ENCODE measurements at places on chromosomes 13 and 19.

DNA sequence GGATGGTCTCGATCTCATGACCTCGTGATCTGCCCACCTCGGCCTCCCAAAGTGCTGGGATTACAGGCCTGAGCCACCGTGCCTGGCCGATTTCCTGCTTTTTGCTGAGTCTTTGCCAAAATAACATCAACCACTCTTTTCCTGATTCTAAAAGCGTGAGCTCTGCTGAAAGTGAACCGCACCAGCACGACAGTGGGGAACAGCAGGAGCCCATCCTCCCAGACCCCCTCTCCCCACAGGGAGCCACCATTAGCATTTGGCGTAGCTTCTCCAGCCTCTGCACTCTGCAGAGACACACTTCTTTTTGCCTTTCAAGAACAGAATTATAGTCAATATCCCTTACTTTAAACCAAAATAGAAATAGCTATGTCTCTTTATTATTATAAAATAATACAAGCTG lies 41.3 kb downstream of the MYH14 start:
- DNase-seq, result no peak

GRCh38 chr19:15161028-15161984 lies 39.5 kb downstream of the NOTCH3 start:
- no peak for DNase-seq

DNA sequence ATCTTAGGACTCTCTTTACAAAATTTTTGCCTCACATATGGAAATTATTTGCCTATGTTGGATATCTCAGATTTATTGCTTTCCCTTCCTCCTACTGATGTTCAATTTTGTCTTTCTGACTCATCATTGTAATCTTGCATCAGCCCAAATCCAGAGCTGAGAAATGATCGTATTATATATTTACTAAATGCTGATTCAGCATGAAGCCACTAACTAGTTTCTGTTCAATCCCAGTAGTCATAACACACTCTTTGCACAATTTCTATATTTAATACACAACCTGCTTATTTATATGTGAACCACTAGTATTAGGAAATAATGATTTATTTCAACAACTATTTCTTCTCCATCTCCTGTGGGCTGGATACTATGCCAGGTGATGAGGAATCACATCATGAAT lies 161.1 kb upstream of the PCDH17 start:
- DNase-seq, result no peak

- no peak for DNase-seq
Observed at GRCh38 chr13:93398167-93399035, 171.8 kb downstream of the GPC6 start.

GRCh38 chr13:46124531-46124966 lies 19.7 kb upstream of the CPB2 start:
- no peak for DNase-seq

DNA sequence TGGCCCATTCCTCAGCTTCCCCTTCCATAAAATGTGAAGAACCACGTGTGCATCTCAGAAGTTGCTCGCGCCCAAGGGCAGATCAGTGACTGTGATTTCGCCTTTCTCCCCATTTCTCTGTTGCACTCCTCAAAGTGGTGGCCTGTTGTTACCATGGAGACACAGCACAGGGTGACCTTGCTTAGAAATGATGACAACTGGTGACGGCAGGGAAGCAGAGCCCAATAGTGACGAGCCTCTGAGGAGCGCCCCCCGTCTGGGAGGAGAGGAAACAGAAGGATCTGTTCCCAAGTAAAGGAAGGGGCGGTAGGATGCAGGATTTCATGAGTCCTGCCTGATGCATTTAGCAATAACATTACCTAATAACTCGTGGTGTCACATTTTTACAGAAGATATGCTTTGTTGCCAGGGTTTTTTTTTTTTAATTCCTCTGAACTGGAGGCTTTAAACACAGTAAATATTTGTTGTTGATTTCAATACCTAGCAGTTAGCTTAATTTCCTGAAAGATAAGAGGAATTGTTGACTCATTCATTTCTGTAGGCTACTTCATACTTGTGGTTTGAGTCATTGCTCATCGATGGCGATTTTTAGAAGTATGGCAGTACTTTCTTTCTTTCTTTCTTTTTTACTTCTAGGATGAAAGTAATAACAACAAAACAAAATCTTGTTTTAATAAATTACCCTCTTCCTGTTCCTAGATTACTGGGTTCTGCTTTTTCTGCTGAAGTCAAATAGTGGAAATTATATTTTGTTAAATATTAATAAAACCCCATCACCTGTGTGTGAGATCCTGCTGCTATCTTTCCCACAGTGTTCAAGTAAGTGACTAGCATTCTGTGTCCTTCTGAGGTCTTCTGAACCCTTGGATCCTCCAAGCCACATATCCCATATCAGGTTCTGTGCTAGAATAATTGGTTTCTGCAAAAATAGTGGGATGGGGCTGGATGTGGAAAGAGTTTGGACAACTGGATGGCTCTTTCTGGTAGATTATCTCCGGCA lies 36.0 kb downstream of the MBNL2 start:
- no peak for DNase-seq

GRCh38 chr19:32945260-32945659 lies 26.5 kb downstream of the CEP89 start:
- DNase-seq, result no peak

DNA sequence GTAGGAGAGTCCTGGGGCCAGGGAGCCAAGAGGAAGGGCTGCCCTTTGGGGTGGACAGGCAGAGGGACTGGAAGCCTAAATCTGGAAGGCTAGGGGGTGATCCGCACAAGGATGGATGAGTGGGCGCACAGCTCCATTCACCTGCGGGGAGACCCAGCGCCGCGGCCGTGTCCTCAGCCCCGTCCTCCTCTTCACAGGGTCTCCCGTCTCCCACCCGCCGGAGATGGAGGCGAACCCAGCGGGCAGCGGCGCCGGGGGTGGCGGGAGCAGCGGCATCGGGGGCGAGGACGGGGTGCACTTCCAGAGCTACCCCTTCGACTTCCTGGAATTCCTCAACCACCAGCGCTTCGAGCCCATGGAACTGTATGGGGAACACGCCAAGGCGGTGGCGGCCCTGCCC lies 7.9 kb downstream of the ZNF865 start:
- DNase-seq, result no peak
